ENCODE measurements at places on chromosomes 11 and 22.
A peak's percentile ranks its signal among the peaks of the same experiment; 100 is the strongest.

GRCh38 chr11:68396516-68396915 is 64.0 kb upstream of the PPP6R3 start:
- no peak for DNase-seq

DNA sequence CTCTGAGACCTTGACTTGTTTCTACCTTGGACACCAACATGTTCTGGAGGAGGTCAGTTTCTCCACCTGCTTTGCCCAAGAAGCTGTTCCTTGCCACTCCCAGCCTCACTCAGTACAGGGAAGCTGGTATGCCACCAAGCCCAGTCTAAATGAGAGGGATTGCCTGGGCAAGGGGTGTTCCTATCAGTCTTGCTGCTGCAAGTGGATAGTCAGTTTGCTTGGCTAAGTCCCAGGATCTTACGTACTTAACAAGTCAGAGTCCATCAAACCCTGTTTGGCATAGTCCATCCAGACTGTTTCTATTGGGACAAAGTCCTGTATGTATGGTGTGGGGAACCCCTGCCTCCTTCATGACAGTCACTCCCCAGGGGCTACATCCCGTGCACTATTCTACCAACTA is 66.6 kb downstream of the RPL27A start:
- DNase-seq, result no peak

- DNase-seq, result no peak
Measured at GRCh38 chr11:127998421-127998820, 588.9 kb downstream of the ETS1 start.

GRCh38 chr11:45341372-45341771 is 55.2 kb upstream of the SYT13 start:
- DNase-seq, result no peak

DNA sequence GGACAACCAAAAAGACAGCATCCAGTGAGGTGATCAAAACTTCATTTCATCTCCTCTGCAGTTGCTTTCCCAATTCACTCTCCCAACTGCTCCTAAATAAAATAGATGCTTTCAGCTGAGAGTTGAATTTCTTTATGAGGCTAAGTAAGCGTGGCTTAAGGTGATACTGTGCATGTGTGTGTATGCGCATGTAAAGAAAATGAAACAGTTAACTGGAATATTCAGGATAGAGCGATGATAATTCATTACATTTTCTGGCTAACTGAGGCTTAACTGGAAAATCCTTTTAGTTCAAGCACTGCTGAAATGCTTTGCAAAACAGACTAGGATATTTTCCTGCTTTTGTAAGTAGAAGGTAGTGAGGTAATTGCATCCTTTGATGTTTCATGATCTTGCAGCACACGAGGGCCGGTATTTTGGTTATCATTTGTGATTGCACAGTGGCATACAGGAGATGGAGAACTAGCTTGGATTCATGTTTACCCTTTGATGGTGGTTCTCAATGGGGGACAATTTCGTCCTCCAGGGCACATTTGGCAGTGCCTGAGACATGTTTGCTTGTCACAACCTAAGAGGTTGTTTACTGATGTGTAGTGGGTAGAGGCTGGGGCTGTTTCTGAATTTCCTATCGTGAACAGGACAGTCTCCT is 71.2 kb downstream of the ZBTB16 start:
- peak; percentile 62 for DNase-seq

- DNase-seq, result no peak
Measured at GRCh38 chr22:40972587-40972986, 21.4 kb downstream of the RBX1 start.

DNA sequence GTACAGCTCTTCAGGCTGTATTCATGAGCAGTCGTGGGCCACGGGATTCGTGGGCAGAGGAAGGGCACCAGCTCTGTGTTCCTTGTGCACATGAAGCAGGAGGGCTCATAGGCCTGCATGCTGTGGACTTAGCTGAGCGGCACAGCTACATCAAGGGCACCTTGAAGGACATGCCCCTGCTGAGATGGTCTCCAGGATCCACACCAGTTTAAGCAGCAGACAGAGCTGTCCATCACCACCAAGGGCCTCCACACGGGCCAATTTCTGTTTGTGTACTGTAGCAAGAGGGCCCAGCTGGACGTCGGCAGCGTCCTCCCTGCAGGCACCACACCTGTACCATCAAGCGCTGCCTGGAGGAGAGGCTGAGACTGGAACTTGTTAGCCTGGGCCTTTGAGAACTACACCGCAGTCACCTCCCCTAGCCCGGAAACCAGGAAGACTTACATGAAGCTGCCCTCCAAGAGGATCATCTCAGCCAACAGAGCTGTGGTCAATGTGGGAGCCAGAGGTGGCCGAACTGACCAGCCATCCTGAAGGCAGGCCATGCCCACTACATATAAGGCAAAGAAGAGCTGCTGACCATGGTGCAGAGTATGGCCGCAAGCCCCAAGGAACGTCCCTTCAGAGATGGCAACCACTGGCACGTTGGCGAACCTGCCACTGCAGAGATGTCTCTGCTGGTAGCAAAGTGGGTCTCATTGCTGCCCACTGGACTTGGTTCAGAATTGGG is 32.7 kb upstream of the GNB1L start:
- DNase-seq, result no peak

- no peak for DNase-seq
Measured at GRCh38 chr22:28031383-28031922, 112.4 kb upstream of the PITPNB start.

DNA sequence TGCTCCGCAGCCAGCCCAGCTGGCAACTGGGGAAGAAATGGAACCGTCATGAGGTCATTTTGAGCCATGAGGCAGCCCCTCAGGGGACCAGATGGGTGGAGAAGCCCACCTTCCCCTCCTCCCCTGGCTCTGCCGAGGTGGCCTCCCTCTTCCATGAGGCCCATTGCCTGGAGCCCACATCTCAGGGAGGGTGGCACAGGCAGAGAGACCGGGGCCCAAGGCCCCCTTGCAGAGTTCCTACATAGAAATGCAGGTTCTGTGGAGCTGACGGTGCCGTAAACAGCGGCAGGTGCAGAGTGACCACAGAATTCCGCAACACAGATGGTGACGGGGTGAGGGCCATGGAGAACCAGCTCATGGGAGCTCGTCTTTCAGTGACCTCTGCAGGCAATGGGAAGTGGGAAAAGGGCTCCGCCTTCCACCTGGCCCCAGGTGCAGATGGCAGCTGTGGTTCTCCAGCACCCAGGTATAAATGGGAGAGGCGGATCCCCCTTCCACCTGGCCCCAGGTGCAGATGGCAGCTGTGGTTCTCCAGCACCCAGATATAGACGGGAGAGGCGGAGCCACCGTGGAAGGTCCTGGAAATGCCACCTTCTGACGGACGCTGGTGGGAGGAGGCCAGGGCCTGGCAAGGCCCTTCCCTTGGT is 765.4 kb downstream of the BRD1 start:
- DNase-seq, result no peak

- DNase-seq, result no peak
Measured at GRCh38 chr11:95451261-95451660, 220.3 kb upstream of the SESN3 start.

DNA sequence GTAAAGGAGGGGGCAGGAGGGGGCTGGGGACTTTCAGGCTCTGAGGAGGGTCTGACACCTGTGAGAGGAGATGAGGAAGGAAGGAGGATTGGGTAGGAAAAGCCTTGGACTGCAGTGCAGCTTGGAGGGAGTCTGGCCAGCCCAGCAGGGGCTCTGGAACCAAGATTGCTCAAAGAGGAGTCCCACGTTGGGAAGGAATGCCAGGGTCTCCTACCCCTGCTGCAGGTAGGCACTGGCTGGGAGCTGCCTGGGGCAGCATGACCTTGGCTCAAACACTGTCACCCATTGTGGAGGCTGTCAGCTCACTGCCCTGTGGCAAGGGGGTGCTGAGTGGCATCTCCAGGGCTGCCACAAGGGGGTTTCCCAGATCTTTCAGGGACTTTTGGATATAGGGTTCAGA is 94.5 kb downstream of the RPS6KA4 start:
- DNase-seq, result no peak

DNA sequence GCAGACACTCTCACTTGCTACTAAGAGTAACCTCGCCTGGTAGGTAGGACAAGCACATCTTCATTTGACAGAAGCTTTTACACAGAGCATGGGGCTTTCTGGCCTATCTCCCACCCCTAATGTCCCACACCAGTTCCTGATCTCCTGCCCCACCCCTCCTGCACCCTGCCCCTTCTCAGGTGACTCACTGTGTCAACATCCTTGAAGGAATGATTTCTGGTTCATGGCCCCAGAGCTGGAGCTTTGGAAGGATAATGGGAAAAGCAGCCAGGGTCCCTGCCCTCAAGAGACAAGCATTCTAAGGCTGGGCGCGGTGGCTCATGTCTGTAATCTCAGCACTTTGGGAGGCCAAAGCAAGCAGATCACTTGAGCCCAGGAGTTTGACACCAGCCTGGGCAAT is 47.2 kb downstream of the LRFN4 start:
- DNase-seq, result no peak

GRCh38 chr22:32607086-32607485 is 132.5 kb downstream of the FBXO7 start:
- DNase-seq, result no peak

GRCh38 chr11:86211619-86212018 is 32.9 kb upstream of the EED start:
- DNase-seq, result no peak

DNA sequence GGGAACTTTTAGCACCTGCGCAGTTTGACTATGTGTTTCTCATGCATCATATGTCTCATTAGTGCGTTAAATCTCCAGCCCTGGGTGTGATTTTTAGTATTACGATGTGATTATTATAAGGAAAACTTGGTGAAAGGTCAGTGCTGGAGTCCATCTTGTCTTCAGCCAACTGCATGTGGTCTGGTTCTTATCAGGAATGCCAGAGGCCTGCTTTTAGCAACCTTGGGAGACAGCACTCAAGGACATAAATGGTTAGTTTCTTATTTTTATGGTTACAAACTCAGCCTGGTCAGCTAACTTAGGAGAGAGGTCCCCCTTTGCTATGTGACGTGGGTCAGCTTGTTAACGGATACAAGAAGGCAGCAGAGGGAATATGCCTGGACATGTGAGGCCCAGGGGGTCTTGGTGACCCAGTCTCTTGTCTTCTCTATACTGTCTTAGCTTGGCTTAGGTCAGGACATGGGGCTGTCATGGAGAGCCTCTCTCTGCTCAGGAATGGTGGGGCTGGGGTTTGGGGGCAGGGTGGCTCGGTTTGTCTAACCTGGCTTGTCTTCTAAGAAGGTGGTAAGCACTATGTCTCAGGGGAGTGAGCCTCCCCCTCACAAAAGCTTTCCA is 21.5 kb downstream of the KCTD21 start:
- no peak for DNase-seq

DNA sequence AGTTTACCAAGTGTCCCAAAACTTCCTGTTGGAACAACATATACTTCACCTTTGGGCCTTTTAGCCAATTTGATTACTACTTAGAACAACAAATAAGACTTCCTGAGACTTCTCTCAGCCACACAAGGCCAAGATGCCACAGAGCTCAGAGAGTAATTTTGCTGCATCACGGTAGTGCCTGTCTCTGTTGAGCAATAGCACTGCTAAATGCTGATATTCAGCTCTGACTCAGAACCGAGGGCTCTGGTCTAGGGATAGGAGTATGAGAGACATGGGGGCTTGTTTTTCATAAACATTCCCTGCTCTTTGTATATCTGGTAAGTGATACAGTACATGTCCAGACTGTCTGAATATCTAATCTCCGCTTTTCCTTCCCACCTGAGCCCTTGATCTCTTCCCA is 260.4 kb upstream of the ARHGAP20 start:
- no peak for DNase-seq

DNA sequence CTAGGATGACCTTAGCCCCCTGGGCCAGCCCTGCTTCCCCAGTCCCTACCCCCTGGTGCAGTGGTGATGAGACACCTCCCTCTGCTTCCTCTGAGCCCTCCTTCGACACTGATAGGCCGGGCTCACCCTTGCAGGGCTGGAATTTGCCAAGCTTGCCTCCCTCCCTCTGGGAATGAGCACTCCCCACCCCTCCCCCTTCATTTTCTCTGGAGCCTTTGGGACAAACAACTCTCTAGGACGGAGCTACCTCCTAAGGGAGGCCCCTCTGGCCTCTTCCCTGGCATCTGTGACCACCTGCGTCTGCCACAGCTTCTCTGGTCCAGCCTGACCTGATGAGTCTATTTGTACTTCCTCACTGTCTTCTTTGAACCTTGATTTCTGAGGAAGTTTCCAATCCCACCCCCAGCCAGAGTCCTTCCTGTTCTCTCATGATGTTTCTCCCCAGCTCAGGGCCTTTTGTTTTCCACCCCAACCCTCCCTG is 53.3 kb upstream of the ADA2 start:
- no peak for DNase-seq

GRCh38 chr11:116432301-116432700 is 340.5 kb downstream of the BUD13 start:
- DNase-seq, result no peak

DNA sequence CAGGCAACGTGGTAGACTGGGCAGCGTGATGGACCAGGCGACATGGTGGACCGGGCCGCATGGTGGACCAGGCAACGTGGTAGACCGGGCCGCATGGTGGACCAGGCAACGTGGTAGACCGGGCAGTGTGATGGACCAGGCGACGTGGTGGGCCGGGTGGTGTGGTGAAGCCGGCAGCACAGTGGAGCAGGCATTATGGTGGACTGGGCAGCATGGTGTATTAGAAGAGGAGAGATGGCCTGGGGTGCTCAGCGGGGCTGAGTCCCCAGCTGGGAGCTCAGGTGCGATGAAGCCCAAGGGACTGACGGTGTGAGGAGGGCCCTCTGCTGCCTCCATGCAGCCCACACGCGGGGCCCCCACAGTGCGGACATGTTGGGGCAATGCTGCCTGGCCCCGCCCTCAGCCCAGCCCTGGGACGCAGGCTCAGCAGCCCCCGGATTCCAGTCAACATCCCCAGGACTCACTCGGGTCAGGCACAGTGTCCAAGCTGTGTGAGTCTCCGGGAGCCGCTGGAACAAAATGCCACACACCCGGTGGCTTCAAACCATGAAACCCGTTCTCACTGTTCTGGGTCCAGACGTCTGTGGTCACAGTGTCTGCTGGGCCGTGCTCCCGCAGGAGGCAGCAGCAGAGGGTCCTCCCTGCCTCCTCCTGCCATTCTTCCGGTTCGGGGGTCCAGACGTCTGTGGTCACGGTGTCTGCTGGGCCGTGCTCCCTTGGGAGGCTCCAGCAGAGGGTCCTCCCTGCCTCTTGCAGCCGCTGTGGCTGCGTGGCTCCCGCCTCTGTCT is 1084.9 kb downstream of the BRD1 start:
- no peak for DNase-seq

DNA sequence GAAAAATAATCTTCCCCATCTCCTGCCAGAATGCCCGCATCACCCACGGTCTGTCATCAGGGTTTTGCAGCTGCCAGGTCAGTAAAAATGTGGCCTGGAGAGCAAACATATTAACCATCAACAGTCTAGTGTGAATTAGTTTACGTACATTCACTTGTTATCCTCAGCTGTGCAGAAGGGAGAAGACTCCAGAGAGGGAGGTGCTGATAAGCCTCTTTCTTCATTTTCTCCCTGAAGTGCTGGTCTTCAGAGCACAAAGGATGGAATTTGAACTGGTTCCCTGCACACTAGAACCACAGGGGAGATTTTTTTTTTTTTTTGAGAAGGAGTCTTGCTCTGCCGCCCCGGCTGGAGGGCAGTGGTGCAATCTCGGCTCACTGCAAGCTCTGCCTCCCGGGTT is 8.2 kb downstream of the FGF19 start:
- DNase-seq, result no peak

Measured in pons (tissue), 1 donor.